ENCODE measurements at places on chromosomes 7 and 10. TPM values are rescaled to one million over a fixed set of nuclear protein-coding genes. Genes with fewer than 3 reads are reported as not detected.

The GATA3 gene
- total RNA-seq = not detected

The GPNMB gene
- total RNA-seq = 0.76 TPM

The TTYH3 gene
- 126 TPM for total RNA-seq

The TMED4 gene
- total RNA-seq = 98.5 TPM

The ADD3 gene
- total RNA-seq = 75.1 TPM

The ANK3 gene
- total RNA-seq = 70.5 TPM

The ASB10 gene
- not detected for total RNA-seq

The MLXIPL gene
- total RNA-seq = 25.7 TPM

The MRC1 gene
- total RNA-seq = not detected

The FFAR4 gene
- total RNA-seq = not detected

The CPVL gene
- 33.3 TPM for total RNA-seq

The COA1 gene
- 149 TPM for total RNA-seq

GRCh38 chr10:24930427-24930826, 22.0 kb downstream of the PRTFDC1 start:
- DNase-seq = no peak

GRCh38 chr7:98126311-98127142, 19.9 kb downstream of the LMTK2 start:
- no peak for DNase-seq

- DNase-seq = no peak
Observed at GRCh38 chr7:27765841-27766240, 25.9 kb downstream of the TAX1BP1 start.

DNA sequence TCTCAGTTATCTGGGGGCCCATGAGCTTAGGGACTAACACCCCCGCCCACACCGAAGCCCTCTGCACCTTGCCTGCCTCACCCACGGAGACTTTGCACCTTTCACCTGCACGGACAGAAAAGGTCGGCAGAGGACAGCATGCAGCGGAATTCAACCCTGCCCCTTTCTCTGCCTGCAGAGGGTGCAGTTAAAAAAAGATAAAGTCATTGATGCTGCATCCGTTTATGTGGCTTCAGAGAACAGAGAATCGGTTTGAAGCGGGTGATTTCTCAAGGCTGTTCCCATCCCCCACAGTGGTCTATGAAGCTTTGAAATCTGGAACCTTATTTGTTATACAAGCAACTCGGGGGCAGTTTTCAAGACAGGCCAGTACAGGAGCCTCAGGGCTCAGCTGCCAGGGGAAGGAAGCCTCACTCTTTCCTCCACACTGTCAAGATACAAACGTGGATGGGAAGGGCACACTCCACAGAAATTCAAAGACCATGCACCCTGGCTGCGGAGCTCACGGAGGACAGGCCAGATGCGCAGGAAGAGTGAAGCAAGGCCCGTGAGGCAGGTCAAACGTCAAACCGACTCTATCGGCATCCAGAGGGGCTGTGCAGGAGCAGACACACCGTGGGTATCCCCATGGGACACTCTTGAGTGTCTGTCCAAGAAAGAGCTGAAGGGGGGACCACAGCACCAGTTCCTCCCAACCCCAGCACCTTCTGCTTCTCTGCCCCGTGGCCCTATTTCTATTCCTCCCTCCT, 66.3 kb downstream of the INSIG1 start:
- no peak for DNase-seq

GRCh38 chr7:142891490-142892082, 6.0 kb upstream of the TRPV6 start:
- DNase-seq = no peak

- DNase-seq = no peak
Observed at GRCh38 chr10:35225204-35225603, 98.6 kb downstream of the CREM start.

DNA sequence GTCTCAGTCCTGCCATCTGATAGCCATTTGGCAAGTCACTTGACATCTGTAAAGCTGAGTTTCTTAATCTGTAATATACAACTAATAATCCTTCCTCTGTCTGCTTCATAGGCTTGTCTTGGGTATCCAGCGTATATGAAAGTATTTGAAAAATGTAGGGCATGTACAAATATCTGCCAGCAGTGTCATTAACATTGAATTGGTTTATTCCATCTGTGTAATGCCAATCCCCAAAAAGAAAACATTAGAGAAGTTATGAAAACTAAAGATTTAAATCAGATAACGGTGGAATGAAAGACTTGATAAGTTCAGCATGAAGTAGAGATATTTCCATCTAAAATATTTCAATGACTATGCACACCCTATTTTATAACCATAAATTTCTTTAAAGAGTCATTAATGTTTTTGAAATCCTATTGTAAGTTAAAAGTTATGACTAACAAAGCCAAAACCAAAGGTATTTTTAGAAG, 9.8 kb upstream of the RTKN2 start:
- DNase-seq = no peak

DNA sequence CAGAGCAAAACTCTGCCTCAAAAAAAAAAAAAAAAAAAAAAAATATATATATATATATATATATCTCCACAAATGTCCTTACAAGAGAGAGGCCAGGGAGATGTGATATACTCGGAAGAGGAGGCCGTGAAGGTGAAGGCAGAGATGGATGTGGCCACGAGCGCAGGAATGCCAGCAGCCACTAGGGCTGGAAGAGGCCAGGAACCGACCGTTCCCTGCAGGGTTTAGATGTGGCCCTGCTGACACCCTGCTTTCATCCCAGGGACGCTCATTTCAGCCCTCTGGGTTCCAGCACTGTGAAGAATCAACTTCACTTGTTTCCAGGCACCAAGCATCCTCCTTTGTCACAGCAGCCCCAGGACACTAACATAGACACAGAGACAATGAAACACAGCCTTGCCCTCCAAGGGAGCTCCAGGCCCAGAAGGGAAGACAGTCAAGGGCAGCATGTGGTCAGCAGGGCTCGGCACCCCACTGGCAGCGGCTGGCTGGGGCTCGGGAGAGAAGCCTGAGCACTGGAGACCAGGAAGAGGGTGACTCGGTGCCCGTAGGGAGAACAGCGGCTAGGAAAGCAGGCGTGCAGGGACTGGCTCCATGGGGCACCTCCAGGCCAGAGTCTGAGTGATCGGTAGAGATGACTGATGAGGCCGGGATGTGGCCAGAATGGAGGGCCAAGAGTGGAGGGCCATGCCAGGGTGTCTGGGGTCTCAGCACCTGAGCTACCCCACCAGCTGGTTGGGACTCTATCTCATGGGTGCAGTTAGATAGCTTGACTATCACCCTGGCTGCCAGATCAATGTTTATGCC, 7.6 kb downstream of the WDR86 start:
- peak; percentile 44 for DNase-seq

DNA sequence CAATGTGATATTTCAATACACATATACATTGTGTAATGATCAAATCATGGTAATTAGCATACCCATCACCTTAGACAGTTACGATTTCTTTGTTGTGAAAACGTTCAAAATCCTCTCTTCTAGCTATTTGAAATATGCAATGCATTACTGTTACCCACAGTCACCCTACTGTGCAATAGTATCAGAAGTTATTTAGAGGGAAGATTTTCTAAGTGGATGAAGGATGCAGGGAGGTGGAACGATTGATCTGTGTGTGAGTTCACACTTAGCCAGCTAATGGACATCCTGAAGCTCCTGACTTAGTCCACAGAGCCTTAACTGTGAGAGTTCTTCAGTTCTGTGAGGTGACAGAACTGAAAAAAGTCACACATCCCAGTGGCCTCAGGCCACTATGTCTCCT, 97.2 kb upstream of the LAMB4 start:
- no peak for DNase-seq

GRCh38 chr10:95841661-95842498, 65.9 kb upstream of the CC2D2B start:
- peak; percentile 77 for DNase-seq

GRCh38 chr7:113764401-113765035, 154.3 kb downstream of the PPP1R3A start:
- DNase-seq = no peak

GRCh38 chr7:66575398-66575797, 53.3 kb upstream of the KCTD7 start:
- DNase-seq = no peak

GRCh38 chr7:108189733-108190388, 59.7 kb upstream of the LAMB4 start:
- no peak for DNase-seq

DNA sequence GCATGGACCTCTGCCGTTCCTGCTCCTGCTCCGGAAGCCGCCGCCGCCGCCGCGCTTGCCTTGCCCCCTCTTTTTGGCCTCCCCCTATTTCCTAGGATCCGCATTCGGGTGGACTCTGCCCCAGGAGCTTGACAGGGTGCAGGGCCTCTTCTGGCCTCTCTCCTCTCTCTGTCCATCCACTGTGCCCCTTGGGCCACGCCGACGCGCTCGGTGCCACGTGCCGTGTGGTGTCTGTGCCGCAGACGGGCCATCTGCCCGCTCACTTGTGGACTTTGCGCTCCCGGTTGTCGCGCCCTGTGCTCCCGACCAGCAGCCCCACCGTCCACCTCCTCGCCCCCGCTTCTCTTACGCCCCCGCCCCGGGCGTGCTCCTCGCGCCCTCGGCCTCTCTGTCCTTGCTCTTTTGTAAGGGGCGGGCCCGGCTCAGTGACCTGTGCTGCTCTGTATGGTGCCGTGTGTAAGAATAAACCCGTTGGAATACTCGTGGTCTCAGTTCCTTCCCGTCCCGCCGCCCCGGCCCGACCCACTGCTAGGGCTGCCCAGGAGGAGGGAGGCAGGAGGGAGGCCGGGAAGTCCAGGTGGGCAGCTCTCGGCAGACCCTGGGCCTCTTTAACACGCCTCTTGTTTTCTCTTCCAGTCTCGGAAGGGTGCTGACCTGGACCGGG, 37.0 kb downstream of the AGAP3 start:
- DNase-seq = no peak

- DNase-seq = no peak
Observed at GRCh38 chr7:43502941-43503340, 80.0 kb upstream of the STK17A start.

DNA sequence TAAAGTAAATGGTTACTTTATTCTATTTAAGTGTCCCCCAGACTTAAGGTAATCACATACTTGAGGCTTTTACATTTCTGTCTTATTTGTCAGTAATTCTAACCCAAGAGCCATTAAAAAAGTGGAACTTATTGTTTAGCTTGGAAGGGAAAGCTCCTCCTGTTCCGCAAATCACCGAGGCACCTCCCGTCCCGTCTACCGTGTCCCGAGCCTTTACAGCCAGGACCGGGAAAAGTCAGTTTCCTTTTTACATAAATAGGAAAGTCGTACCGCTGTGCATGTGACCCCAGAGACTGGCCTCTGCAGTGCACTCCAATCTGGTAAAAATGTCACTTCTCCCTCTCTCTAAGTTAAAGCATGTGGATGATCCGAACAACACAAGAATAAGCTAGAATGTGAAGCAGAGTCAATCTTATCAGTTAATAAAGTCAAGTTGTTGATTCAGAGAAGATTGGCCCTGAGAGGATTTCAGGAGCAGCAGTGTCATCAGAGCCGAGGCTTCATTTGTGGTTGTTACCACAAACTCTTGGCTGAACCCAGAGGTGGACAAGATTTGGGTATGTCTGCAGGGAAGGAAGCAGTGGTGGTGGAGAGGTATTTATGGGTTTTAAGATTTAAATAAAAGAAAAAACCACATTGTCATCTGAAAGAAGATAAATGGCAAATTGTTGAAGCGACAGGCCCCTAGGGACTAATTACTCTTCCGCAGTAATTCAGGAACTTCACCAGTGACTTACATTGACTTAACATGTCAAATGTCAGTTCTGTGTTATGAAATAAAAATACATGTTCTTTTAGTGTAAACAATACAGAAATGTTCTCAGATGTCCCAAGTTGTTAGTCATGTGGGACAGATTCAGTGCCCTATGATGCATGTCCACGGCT, 316.6 kb upstream of the ZNF32 start:
- no peak for DNase-seq

- no peak for DNase-seq
Observed at GRCh38 chr10:17196573-17196972, 4.9 kb downstream of the TRDMT1 start.

GRCh38 chr7:132425942-132426341, 150.3 kb downstream of the PLXNA4 start:
- no peak for DNase-seq

- peak; percentile 13 for DNase-seq
Observed at GRCh38 chr10:129972966-129973673, 9.0 kb upstream of the EBF3 start.

- no peak for DNase-seq
Observed at GRCh38 chr10:62578301-62578700, 204.1 kb downstream of the ZNF365 start.

DNA sequence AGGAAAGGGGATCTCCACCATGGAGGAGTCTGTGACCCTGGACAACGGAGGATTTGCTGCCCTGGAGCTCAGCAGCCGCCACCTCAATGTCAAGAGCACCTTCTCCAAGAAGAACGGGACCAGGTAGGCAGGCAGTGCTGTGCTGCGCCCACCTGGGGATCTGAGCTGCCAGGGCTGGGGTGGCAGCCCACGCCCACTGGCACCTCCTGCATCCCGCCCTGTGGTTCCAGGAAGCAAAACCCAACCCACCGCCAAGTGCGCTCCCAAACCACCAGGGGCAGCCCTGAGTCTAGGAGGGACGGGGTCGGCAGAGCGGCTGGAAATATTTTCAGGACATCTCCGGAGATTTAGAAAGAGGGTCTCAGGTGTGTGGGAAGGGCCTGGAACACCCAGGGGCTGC, 440.3 kb upstream of the FOXK1 start:
- peak; percentile 76 for DNase-seq

GRCh38 chr10:4691301-4691700, 134.7 kb upstream of the AKR1E2 start:
- DNase-seq = no peak

- no peak for DNase-seq
Observed at GRCh38 chr10:28010821-28011220, 11.9 kb upstream of the ODAD2 start.

DNA sequence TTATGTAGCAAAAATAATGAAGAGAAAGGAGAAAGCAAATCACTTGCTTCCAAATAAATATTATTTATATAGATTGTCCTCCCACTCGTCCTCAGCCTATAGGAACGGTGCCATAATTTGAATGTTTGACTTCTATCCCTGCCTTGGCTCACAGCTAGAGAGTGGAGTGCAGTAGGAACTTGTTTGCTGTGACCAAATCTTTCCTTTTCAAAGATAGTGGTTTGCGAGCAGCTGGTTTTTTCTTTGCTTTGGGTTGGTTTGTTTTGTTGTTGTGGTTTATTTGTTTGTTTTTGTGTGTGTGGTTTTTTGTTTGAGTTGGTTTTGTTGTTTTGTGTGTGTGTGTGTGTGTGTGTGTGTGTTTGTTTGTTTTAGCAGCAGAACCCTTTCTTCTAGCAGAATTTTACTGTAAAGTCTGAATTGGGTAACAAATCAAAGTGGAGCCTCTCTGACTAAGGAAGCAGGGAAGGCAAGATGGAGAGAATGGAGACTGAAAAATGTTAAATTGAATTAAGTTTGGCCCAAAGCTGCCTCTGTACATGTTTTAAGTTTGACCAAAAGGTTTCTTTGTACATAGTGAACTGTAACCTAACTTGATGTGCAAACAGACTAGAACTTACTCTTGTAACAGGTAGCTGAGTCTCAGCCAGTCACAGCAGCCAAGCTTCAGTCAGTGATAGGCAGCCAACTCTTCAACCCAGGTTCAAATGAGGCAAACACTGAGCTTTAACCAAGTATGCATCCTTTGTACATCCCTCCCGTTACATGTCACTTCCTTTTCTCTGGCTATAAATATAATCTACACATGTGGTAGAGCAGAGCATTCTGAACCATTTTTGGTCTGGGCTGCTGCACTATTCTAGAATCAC, 149.5 kb upstream of the LRGUK start:
- DNase-seq = no peak

All from GM23338 (cell line).